Muscle of leg (tissue), 16 donors: ENCODE measurements at places on chromosomes 3 and 15. TPM values are rescaled to one million over a fixed set of nuclear protein-coding genes. Genes with fewer than 3 reads are reported as not detected.

The ITIH1 gene
- 0.22 TPM for total RNA-seq

The ADCY5 gene
- total RNA-seq, result 1.8 TPM

The SRGAP3 gene
- 20.2 TPM for total RNA-seq

The THPO gene
- total RNA-seq, result 0.89 TPM

The IMPG2 gene
- 1.3 TPM for total RNA-seq

The TBC1D21 gene
- not detected for total RNA-seq

The SAMMSON gene
- 0.04 TPM for total RNA-seq
